ENCODE measurements at places on chromosomes 3 and 15.

- no peak for DNase-seq
Observed at GRCh38 chr3:41290736-41291135, 91.4 kb downstream of the CTNNB1 start.

GRCh38 chr15:65020419-65020818, 9.0 kb downstream of the MTFMT start:
- no peak for DNase-seq

- no peak for DNase-seq
Observed at GRCh38 chr3:125961289-125961589, 7.7 kb upstream of the ROPN1B start.

DNA sequence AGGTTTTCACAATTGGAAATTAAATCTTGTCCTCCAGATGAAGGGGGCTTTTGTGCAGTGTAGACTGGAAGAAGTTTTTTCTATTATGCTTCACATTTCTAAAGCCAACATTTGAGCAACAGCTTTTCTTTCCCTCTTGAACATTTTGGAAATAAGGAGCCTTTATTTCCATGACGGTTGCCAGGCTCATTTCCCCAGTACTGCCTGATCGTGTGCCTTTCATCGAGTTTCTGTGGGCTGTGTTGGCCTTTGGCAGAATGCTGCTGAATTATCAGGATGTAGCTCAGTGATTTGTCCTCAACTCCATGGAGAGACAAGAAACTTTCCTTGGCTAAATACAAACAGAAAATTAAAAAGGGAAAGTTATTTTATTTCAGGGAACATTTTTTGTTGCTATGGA, 314.8 kb upstream of the LRRC3B start:
- DNase-seq, result no peak

DNA sequence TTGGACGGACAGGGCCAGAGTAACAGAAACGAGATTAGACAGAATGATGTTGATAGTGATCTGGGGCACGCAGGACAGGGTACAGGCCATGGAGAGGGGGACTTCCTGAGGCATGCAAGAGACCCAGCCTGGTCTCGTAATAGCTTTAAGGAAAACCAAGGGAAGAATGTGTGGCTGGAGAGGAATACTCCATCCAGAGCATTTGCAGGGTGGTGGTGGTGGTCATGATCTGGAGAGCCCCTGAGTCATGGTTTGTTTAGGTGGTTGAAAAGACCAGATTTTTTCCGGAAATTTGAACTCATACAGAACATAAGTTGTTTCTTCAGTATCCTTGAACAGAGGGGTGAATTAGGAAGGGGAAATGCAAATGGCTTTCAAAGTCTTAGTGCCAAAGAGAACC, 138.5 kb downstream of the DUT start:
- DNase-seq, result no peak

DNA sequence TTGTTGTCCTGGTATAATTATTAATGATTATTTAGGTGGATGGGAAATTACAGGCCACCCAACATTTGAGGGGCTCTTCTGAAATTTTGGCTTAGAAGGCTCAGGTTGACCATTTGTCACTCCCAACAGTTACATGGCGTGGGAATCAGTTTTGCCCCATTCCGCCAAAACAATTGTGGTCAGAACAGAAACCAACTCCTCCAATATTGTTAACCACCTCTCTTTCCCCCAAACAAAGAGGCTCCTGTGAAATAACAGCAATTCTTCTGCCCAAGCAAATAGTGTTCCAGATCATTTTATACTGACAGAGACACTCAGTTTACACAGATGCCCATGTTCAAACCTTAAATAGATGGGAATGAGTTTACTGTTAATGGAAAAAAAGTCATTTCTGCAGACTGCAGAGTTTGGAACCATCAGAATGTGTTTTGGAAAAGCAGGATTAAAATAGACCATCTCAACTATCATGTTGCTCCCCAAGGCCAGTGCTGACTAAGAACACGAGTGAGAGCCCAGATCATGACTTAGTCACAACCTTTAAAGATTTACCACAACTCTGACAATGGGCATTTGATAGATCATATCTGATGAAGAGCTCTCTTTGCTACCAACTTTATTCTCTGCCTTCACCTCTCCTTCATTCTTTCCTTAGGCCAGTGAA, 102.1 kb downstream of the DUT start:
- no peak for DNase-seq

GRCh38 chr15:35437157-35437556, 108.8 kb downstream of the DPH6 start:
- DNase-seq, result no peak

DNA sequence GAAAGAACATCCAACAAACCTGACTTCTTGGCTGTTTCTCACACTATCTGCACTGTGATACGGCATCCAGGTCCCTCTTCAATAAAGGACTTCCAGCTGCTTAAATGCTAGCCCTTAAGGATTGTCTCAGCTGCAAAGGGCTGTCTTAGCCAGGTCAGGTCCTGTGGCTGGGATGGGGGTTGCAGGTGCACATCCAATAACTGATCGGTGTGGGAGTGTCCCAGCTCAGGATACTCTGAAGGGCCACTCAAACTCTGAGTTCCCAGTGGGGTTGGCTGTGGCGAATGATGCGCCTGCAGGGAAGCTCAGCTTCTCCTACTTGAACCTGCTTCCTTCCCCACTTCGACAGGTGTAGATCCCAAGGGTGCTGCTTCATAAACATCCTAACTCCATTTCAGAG, 74.6 kb upstream of the FGF12 start:
- no peak for DNase-seq

GRCh38 chr3:49476563-49476962, 6.5 kb downstream of the DAG1 start:
- DNase-seq, result no peak

DNA sequence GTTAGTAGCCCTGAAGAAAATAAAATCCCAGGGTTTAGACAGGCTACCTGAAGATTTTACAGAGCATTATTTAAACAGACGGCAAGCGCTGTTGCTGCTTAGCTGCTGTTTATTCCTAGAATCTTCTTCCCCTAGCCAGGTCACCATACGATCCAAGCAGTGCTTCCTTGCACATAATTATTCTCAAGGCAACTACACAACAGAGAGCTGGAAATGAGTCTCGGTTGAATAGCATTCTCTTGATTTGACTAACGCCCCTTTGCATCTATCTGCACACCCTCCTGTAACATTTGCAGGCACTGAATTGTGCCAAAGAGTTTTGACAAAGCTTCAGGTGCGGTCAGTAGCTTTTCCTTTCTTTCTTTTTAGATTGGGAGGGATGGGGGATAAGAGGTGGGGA, 564.4 kb downstream of the TBL1XR1 start:
- DNase-seq, result no peak

- DNase-seq, result no peak
Observed at GRCh38 chr15:77457191-77457904, 36.7 kb downstream of the HMG20A start.

GRCh38 chr3:8183627-8184026, 318.0 kb upstream of the LMCD1 start:
- no peak for DNase-seq

DNA sequence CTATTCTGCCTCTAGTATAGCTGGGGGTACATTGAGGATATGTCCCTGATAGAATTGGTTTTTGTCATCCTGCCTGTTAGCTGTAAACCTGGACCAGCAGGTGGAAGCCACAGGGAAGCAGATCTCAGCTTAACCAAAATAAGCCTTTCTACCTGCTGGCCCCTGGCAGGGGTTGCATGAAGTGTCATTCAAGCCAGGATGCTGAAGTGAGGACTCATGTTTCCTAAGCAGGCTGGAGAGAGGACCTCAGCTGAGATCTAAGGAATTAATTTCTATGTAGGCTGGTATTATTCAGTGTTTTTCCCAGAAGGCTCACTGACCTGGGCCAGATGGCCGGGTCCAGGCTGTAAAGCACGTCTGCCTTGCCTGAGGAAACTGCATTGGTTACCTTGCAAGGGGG, 128.9 kb downstream of the MEGF11 start:
- DNase-seq, result no peak

- DNase-seq, result no peak
Observed at GRCh38 chr15:46502667-46503066, 867.8 kb downstream of the SQOR start.

DNA sequence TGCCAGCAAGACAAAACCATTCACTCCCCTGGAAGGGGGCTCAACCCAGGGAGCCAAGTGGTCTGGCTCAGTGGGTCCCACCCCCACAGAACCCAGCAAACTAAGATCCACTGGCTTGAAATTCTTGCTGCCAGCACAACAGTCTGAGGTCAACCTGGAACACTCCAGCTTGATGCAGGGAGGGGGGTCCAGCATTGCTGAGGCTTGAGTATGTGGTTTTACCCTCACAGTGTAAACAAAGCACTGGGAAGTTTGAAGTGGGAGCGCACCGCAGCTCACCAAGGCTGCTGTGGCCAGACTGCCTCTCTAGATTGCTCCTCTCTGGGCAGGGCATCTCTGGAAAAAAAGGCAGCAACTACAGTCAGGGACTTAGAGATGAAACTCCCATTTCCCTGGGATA, 81.7 kb downstream of the MSL2 start:
- no peak for DNase-seq

- DNase-seq, result no peak
Observed at GRCh38 chr3:172321035-172321434, 127.2 kb downstream of the GHSR start.

GRCh38 chr3:196440041-196440537, 7.9 kb upstream of the UBXN7 start:
- DNase-seq, result no peak

- no peak for DNase-seq
Observed at GRCh38 chr15:26242565-26243071, 379.5 kb upstream of the ATP10A start.

GRCh38 chr15:63902671-63903035, 68.9 kb upstream of the HERC1 start:
- DNase-seq, result no peak

GRCh38 chr15:57353317-57353804, 22.9 kb upstream of the CGNL1 start:
- no peak for DNase-seq

- no peak for DNase-seq
Observed at GRCh38 chr3:29802057-29802456, 521.2 kb downstream of the RBMS3 start.

DNA sequence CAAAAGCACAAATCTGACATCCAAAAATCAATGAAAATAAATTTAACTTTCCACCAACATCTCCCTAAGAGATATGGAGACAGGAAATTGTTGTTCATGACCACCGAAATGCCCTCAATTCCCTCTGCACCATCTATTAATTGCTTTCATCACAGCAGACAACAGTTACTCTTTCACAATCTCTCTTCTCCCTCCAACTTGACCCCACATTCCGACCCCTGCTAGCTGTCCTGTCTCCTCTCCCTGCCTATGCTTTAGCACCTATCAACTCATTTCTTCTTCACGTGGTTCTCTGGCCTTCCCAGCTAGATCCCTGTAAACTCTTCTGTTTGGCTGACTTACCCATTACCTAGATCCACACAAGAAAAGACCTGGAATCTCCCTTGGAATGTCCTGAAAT, 173.9 kb upstream of the ADAMTS9 start:
- no peak for DNase-seq

DNA sequence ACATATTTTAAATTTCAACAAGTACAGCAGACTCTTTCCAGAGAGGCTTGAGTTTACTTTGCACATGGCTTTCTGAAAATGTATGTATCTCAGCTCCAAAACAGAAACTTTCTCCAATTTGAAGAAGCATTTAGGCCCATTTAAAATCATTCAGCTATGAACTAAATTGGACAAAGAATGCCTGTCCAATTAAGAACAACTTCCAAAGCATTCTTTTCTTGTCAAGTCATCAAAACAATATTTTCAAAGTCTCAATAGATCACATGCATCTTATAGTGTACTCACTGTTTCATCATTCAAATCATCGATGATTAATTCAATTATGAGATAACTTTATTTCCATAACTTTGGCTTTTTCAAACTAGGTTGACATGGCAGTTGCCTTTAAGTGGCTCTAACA, 95.2 kb downstream of the KBTBD8 start:
- no peak for DNase-seq

DNA sequence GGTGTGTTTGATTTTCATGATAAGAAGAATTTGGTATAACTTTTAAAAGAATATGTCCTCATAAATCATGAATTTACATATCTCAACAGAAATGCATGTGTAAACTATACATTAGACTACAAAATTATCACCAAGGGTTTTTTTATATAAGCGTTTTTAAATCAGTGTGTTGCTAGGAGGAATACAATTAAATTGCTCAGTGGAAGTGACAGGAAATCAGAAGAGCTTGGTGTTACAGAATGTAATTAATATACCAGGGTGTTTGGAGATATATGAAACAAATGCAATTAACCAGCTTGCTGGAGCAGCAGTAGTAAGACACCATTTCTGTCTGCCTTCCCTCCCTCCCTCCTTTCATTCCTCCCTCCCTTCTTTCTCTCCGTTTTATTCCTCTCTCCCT, 2.4 kb downstream of the ROBO2 start:
- DNase-seq, result no peak

DNA sequence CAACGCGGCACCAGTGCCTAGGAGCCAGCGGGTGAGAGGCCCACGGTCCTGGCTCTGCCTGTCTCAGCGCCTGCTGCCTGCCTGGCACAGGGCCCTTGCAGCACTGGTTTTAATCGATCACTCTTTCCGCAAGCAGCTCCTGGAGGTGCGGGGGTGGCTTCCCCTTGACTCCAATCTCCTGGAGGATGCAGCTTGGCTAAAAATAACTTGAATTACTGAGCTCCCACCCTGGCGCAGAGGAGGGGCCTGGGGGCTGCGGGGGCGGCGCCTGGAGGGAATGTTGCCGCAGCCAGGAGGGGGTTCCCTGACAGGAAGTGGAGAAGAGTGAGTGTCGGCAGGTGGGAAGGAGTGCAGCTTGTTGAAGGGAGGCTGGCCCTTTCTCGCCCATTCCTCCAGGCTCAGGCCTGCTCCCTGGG, 9.9 kb upstream of the RPL29 start:
- DNase-seq, result peak; percentile 46

DNA sequence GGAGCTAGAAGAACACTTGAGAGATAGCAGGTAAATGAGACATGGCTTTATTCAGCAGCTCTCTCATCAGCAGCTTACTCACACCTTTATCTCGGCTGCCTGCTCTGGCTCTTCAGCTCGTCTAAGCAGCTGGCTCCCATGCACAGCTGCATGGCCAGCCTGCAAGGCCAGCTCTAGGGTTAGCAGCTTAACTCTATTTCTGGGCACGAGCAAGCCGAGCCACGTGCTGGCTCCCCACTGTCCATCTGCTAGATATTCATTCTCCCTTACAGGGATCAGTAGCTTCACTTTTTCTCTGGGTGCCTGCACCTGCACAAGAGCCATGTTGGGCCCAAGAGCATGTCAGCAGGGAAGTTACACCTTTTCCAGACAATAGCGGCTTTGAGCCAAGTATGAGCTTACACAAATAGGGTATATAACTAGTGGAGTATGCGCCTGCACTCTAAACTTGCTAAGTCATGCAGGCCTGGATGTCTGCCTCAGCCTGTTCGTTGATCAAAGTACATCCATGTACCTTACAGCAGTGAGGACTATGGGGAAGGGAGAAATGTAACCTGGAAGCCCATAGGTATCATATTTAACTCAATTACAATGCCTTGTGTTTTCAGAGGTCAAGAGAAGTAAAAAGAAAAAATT, 174.9 kb upstream of the SNTN start:
- DNase-seq, result no peak

- no peak for DNase-seq
Observed at GRCh38 chr3:150252462-150252861, 155.6 kb upstream of the TSC22D2 start.

- DNase-seq, result no peak
Observed at GRCh38 chr3:122405015-122405414, 10.8 kb downstream of the WDR5B start.
